CD4-positive, alpha-beta T cell treated with Interferon alpha-2 for 1 hour (primary cell): ENCODE measurements at places on chromosomes 12 and 14.
A peak's percentile ranks its signal among the peaks of the same experiment; 100 is the strongest.

GRCh38 chr12:77493302-77494168, 337.2 kb upstream of the NAV3 start:
- DNase-seq = no peak

GRCh38 chr14:69711065-69711464, 55.9 kb upstream of the SRSF5 start:
- DNase-seq = no peak

DNA sequence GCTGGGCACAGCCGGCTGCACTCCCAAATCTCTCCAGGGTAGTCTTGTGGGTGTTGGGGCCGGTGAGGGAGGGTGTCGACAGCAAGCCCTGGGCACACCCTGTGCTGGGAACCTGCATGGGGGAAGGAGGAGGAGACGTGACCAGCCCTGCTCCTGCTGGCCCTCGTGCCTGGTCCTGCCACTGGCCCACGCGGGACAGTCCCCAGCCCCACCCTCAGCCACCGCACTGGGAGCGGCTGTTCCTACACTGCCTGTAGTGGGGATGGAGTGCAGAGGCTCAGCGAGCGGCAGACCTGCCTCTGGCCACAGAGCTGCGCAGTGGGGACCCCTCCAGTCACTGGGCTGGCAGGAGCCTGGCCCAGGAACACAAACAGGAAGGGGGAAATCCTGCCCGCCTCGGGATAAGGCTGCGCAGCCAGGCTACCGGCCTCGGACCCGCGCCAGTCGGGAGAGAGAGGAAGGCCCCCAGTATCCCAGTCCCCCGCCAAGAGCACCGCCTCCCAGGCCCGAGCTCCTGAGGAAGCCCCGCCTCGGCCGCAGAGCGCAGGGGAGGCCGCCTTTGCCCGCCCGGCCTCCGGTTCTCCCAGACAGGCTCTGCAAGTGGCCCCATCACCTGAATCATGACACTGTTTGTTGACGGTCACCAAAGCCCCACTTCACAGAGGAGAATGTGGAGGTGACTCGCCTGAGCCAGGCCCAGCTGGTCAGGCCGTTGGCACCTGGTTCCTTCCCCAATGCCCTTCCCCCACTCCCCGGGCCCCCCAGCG, 10.6 kb downstream of the AHNAK2 start:
- DNase-seq = no peak

DNA sequence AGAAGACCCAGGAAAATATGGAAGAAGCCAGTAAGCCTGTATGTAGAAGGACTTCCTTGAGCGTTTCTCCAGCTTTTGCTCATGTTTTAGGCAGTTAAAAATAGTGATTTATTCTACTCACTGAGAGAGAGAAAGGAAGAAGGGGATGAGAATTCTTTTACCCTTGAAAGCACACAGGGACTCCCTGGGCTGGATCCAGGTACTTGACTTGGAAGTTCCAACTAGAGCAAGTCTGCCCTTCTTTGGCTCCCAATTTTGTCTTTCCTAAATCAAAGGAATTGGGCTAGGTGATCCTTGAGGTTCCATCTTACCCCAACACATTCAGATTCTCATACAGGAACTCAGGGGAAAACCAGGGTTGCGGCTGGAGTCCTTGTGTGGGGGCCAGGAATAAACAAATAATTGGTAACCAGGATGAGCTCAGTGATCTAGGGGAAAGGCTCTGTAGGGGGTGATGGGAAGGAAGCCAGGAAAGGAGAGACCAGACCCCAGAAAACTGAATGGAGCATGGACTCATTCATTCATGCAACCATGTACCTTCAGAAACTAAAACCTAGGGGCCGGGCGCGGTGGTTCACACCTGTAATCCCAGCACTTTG, 11.5 kb upstream of the ITGA5 start:
- no peak for DNase-seq

- DNase-seq = no peak
These were observed 5.9 kb upstream of the RPL41 start for GRCh38 chr12:56110571-56110970.

DNA sequence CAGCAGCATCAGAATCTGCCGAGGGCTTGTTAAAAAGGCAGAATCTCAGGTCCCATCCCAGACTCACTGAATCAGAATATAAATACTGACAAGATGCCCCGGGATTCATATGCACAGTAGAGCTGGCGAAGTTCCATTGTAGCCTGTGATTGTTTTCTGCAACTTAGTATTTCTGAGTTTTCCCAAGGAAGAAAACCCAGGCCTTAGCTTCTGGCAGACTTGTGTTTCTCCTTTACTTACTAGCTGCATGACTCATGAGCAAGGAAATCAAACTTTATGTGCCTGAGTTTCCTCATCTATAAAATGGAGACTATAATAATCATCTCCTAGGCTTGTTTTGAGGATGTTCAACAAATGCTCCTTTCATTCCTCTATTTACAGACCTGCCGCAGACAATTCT, 278.5 kb upstream of the PLEKHG7 start:
- DNase-seq = no peak

DNA sequence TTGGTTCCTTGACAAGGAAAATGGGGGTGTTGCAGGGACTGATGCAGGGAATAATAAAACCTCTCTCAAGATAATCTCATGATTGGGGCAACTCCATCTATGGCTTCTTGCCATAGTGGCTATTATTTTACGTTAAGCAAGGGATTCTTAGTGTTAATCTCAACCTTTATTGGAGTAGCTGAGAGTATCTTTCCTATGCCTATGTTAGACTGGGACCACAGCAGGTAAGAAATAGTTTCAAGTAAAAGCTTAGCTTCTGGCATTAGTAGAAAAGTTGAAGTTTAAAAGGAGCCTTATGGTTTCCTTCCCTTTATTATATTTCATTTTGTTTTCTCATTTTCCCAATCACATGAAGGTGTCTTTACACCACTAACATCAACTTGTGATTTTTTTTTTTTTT, 16.7 kb downstream of the SINHCAF start:
- DNase-seq = no peak

GRCh38 chr14:94689218-94689984, 77.2 kb downstream of the SERPINA3 start:
- no peak for DNase-seq

DNA sequence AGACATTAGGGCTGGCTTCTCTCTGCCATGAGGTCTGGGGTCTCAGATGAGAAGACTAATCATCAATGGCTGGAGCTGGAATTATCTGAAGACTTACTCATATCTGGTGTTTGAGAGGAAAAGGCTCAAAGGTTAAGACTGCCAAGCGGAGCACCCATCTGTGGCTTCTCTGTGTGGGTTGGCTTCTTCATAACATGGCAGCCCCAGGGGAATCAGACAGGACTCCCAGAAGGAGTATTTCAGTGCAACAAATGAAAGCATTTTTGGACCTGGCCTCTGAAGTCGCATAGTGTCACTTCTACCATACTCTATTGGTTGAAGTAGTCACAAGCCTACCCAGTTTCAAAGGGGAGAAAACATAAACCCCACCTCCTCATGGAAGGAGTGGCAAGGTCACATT, 171.8 kb upstream of the KRR1 start:
- no peak for DNase-seq

DNA sequence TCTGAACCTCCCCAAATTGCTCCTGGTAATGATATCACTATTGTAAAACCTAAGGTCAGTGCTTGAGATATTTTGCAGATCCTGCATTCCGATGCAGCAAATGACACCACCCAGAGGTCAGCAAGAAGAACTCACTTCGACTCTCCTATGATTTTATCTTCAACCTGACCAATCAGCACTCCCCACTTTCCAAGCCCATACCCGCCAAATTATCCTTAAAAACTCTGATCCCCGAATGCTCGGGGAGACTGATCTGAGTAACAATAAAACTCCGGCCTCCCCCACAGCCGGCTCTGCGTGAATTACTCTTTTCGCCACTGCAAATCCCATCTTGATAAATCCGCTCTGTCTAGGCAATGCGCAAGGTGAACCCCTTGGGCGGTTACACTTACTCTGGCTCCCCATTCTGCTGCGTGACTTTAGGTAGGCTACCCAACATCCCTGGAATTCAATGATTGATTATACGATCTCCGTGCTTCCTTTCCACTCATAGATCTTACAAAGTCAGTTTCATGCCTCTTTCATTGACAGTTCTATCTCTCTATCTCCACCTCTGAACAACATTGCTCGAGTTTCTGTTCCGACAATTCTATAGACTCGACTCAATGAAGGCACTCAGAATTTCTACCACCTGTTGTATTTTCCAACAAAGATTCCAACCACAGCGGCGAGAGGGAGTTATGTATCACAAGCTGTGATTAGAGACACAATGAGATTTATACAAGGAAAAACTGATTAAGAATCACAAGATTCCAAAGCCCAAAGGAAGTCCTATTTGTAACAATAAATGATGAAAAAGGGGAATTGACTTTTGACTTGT, 939 bp downstream of the NPC2 start:
- peak; percentile 25 for DNase-seq

GRCh38 chr12:76520348-76520747, 39.2 kb downstream of the OSBPL8 start:
- DNase-seq = no peak
